ENCODE measurements at places on chromosomes 1 and 21. TPM values are rescaled to one million over a fixed set of nuclear protein-coding genes. Genes with fewer than 3 reads are reported as not detected.

C1QB gene
- total RNA-seq = not detected

CYB561D1 gene
- total RNA-seq = 4.0 TPM

INTS3 gene
- total RNA-seq = 18.6 TPM

S100A10 gene
- total RNA-seq = 2,546 TPM

SV2A gene
- total RNA-seq = 0.08 TPM

KDM1A gene
- total RNA-seq = 102 TPM

NTNG1 gene
- not detected for total RNA-seq

WNT2B gene
- 0.39 TPM for total RNA-seq

C4BPA gene
- total RNA-seq = 0.52 TPM

DDAH1 gene
- 7.0 TPM for total RNA-seq

A3GALT2 gene
- total RNA-seq = not detected

JAK1 gene
- 146 TPM for total RNA-seq

C1orf141 gene
- total RNA-seq = not detected

LCE1E gene
- total RNA-seq = not detected

ALX3 gene
- total RNA-seq = not detected

ARMH1 gene
- 0.54 TPM for total RNA-seq

LRRC8B gene
- total RNA-seq = 4.7 TPM

DNAH14 gene
- 14.9 TPM for total RNA-seq

CD101 gene
- total RNA-seq = 0.19 TPM

TLCD4 gene
- 9.3 TPM for total RNA-seq

GCSAML gene
- total RNA-seq = not detected

TP73 gene
- total RNA-seq = 0.42 TPM

KCNC4 gene
- total RNA-seq = 4.3 TPM

FAM163A gene
- not detected for total RNA-seq

FCRL6 gene
- not detected for total RNA-seq

FCN3 gene
- not detected for total RNA-seq

KCNJ9 gene
- not detected for total RNA-seq

MTHFR gene
- 4.9 TPM for total RNA-seq

HMGCS2 gene
- not detected for total RNA-seq

CFAP298 gene
- total RNA-seq = 30.8 TPM

PTPRU gene
- total RNA-seq = 7.7 TPM

ZNF670 gene
- total RNA-seq = 3.3 TPM

FPGT gene
- 4.7 TPM for total RNA-seq

KRTAP19-1 gene
- not detected for total RNA-seq

S100A7A gene
- total RNA-seq = not detected

TMEM167B gene
- 9.8 TPM for total RNA-seq

GBP5 gene
- 0.05 TPM for total RNA-seq

AADACL4 gene
- not detected for total RNA-seq

DYNLT5 gene
- not detected for total RNA-seq

ZC3H12A gene
- total RNA-seq = 44.4 TPM

C8A gene
- not detected for total RNA-seq

PHF13 gene
- 8.2 TPM for total RNA-seq

LCK gene
- total RNA-seq = not detected

KRTAP21-2 gene
- not detected for total RNA-seq

CD5L gene
- not detected for total RNA-seq

SPRR1B gene
- not detected for total RNA-seq

MNDA gene
- total RNA-seq = not detected

INAVA gene
- 43.6 TPM for total RNA-seq

TNNI3K gene
- total RNA-seq = not detected

FMO2 gene
- not detected for total RNA-seq

LRRC71 gene
- not detected for total RNA-seq

All from A549 treated with GW870086 at 1 μM for 4 hours (cell line).